ENCODE measurements at places on chromosomes 11 and 22.

GRCh38 chr11:115580927-115581680 lies 76.9 kb upstream of the CADM1 start:
- DNase-seq, result no peak

GRCh38 chr22:17970201-17970708 lies 54.1 kb downstream of the MICAL3 start:
- DNase-seq, result no peak

DNA sequence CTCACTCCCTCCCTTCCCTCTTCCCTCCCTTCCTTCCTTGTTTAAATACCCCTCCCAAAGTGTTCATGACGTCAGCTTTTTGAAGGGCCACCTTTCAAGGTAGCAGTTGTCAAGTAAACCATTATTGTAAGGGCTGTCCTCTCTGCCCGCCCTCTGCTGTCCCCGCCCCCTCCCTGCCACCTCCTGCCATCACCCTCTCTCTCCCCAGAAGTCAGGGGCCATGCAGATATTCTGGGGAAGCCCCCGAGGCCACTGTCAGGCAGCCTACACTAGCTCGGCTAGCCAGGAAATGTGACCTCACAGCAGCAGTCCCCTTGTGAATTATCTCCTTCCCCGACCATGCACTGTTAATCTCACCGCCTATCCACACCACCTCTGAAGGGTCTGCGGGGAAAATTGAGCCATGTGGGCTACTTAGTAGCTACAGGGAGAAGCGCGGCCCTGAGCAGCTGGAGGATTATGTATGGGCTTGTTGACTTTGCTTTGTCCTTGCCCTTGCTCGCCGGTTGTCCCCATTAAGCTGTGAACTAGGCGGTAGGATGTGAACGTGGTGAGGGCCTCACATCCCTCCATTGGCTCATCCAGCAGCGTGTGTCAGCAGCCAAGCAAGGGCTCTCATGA lies 42.1 kb upstream of the ATXN10 start:
- DNase-seq, result no peak

- no peak for DNase-seq
These were observed 12.0 kb downstream of the ETS1 start for GRCh38 chr11:128575174-128575960.

DNA sequence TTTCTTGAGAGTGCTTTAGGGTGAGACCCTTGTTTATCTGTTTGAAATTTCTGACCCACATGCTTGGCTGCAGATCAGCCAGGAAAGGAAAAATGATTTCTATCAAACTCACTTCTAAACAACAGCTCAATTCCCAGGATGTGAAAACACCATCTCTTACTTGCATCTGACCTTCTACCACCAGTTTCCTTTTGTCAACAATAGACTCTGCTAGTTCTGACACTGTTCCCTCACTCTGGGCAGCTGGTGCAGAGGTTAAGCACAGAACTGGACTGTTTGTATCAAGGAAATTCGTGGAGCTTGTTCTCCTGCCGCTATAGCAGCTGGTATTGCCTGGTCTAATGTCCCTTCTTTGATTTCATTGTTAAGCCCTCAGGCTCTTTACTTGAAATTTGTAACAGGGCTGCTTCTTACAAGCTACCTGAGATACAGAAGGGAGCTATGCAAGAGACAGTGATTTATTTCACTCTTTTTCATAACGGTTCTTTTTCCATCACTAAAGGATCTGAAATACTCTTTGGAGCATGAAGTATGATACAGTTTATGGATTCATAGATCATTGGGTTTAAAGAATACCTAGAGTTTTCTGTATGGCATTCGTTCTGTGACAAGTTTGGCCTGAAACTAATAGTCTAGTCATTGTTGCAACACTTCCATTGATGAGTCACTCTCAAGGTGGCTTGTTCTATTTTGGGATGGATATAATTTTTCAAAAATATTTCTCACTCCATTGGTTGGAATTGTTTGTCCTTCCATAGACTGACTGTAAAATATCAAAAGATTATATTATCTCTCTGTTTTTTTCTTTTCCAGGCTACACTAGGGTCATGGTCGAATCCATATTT lies 178.2 kb upstream of the ZC3H12C start:
- no peak for DNase-seq

DNA sequence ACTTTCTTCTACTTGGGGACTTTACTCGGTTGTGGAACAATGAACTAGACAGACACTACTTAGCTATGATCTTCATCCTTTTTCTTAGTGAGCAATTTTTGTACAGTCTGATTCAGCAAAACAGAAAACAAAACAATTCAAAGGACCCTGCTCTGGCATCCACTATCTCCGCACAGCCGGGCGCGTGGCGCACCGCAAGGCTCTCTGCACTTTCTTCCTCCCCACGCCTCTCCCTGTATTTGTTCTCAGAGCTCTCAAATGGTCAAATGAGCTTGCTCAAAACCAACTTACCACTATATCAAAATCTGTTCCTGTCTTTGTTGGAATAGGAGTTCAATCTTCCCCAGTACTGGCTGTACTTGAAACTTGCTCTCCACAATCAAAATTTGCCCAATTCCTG lies 7.4 kb downstream of the EEF1G start:
- DNase-seq, result no peak

DNA sequence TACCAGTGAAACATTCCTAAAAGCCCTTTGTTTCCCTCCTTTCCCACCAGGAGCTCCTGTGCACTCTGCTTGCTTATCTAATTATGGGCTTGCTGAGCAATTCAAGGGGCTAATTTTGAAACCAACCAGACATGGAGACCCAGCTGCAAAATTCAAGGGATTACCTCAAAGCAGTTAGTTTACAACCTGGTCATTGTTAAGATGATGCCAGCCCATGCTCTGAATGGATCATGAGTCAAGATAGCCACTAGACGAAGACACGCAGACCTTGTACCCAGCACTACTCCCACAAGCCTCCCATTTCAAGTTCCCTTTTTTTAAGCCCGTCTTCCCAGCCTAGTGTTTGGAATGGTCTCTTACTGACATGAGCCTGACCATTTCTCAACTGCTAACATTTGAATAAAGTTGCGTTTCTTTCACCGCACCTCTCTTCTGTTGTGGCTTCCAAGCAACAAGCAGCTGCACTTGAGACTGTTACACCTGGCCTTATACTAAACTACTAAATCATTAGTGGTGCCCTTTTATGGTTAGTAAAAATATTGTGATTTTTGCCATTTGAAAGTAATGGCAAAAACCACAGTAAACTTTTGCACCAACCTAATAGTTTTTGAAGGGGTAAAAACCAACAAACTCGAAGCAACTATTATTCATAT lies 315.3 kb upstream of the LUZP2 start:
- no peak for DNase-seq

DNA sequence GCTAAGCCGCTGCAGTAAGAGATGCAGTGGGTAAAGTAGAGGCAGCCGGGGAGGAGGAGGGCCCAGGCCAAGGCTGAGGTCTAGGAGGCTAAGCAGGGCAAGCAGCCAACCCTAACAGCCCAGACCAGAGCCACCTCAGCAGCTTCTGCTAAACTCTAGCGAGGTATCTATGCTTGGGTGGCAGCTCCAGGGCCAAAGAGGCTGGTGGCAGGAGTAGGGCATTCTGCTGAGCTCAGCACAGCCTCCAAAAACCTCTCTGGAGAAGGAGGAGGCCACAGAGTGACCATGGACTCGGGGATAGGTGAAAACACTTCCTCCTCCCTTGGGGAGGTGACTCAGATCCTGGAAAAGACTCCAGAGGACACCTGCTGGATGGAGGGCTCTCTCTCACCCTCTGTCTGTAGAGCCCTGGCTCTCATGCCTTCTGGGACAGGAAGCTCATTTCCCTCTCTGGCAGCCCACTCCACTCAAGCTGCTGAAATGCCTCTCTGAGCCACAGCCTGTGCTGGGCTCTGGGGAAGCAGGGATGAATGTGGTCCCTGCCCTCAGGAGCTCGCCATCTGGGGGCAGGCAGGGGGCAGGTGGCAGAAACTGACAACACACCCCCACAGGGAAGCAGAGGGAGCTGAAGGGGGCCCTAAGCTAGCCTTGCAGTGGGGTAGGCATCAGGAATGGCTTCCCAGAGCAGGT lies 16.5 kb upstream of the TPBGL start:
- DNase-seq, result no peak
